Muscle of arm (tissue), 14 donors: ENCODE measurements at places on chromosomes 16 and 17. TPM values are rescaled to one million over a fixed set of nuclear protein-coding genes. Genes with fewer than 3 reads are reported as not detected.

DNA sequence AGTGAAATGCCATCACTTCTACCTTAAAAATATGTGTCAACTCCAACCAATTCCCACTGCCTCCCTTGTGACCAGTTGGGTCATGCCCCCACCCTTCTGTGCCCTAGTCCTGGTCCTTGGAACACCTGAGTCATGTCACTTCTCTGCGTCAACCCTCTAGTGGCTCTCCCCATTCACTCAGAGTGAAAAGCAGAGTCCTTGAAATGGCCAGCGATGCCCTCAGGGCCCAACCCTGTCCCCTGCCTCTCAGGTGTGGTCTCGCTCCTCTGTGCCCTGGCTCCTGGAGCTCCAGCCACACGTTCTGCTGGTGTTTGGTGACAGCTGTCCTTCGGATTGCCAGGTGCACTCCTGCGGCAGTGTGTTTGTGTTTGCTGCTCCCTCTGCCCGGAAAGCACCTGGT is 89.2 kb downstream of the SPECC1 start:
- no peak for DNase-seq

GRCh38 chr17:8954339-8954738 is 11.2 kb downstream of the PIK3R5 start:
- DNase-seq: no peak

DNA sequence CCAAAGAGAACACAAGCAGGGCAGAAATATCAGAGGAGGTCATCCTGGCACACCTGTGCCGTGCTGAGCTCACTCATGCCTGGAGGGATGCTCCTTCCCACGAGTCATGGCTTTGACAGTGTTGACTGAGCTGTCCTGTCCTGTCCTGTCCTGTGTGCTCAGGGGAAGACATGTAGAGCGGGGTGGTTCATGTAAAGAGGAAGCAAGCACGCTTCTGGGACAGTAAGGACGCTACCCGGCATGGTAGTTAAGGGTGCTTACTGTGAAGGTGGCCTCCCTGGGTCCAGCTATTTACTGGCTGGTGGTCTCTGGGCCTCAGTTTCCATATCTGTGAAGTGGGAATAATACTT is 398 bp downstream of the LGALS9 start:
- no peak for DNase-seq

GRCh38 chr17:77688369-77688768 is 270.1 kb upstream of the TNRC6C start:
- DNase-seq: no peak

GRCh38 chr17:70352834-70353233 is 183.5 kb downstream of the KCNJ2 start:
- DNase-seq: no peak

- DNase-seq: no peak
These were observed 615.6 kb upstream of the SOX9 start for GRCh38 chr17:71505200-71505599.

DNA sequence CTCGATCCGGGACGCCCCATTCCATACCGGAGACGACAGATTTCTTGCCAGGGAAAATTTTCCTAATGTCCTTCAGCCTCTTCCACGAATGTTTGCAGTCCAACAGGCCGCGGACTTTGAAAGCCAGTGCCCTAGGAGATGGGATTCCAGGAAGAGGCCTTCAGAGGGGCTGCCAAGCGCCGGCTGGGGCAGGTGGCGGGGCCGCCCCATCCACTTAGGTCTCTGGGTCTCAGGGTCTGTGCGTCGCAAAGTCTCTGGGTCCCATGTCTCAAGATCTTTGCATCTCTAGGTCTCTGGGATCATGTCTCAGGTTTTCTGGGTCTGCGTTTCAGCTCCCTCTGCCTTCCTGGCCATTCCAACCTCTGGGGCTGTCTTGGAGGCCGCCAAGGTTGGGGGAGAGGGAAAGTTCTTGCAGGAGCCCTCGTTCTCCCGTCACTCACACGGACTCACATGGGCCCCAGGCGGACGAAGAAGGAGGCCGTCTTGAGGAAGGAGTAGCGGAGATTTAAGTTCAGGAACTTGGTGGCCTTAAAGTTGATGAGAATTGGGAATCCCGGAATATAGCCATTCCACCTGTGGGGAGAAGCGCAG is 7.2 kb downstream of the ALOX12B start:
- no peak for DNase-seq

GRCh38 chr17:50361561-50362480 is 11.2 kb downstream of the MRPL27 start:
- peak; percentile 26 for DNase-seq

DNA sequence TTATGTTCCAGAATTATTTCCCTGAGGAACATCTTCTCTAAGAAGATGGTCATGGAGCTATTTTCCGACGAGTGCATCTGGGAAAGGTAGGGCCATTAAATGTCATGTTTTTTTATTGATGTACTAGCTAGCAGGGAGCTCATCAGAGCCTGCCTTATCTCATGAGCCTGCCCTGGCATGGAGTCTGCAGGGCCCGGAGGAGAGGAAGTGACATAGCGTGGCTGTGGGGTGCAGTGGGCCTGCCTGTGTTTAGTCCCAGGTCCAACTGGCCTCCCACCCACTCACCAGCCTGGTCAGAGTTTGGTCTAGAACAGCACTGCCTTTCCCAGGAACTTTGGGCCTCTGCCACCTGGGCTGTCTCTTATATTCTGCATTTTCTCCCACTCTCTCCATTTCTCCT is 389.8 kb downstream of the SNX29 start:
- no peak for DNase-seq

GRCh38 chr16:7236824-7237410 is 95.7 kb upstream of the RBFOX1 start:
- DNase-seq: no peak

DNA sequence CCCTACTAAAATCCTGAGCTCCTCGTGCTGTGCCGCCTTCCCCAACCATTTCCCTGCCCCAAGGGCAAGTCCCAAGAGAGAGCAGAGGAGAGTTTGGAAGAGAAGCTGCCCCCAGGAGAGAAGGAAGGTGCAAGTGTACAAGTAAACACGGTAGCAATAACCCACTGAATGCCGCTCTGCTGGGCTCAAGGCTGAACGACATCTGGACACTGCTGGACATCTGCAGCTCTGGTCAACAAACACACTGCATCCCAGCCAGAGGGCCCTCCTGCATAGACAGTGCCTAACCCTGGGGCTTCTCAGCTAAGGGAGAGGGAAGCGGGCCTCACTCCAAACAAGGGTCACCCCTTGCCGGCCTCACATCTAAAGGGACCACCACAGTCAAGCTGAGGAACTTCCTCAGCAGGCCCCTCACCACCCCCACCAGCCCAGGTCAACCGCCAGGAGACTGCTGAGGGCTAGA is 12.7 kb downstream of the JUP start:
- no peak for DNase-seq

DNA sequence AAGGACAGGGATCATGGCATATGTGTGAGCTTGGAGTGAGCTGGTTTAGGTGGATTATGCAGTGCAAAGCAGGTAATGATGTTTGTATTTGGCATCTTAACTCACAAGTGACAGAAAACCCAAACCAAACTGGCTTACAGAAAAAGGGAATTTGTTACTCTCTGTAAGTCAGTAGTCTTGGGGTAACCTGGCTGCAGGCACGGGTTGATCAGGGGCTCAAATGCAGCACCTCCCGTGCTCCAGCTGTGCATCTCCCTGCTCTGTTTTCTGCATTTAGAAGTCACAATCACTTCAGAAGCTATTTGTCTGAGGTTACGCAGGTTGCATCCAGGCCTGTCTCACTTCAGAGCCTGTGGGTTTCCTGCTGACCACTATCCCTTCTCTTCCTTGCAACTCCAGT is 354.3 kb downstream of the CPPED1 start:
- no peak for DNase-seq

DNA sequence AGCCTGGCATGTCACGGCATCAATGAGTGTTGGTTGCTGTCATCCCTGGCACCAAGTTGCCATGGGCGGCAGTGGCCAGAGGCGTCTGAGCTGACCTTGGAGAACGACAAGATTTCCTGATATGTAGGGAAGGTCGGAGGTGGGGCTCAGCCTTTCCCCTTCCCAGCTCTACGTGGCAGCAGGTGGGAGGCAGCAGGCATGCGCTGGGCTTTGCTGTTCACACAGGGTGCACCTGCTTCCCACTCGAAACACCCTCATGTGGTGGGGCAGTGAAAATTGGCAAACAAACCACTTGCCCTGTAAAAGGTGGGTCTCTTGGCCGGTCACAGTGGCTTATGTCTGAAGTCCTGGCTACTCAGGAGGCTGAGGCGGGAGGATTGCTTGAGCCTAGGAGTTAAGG is 12.3 kb upstream of the TFAP4 start:
- DNase-seq: no peak

DNA sequence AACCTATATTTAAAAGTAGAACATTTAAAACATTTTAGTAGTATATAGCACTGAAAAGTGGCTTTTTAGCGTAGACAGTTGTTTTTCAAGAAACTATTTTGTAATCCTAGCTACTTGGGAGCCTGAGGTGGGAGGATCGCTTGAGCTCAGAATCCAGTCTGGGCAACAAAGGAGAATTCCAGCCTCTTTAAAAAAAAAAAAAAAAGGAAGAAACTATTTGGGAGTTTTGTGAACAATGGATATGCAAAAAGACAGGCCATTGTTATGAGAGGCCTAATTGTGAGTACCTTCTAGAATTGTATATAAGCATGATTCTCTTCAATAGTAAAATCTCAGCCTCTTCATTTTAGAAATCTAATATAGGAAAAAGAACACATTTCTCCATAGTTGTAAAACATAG is 17.6 kb downstream of the OMG start:
- DNase-seq: no peak

DNA sequence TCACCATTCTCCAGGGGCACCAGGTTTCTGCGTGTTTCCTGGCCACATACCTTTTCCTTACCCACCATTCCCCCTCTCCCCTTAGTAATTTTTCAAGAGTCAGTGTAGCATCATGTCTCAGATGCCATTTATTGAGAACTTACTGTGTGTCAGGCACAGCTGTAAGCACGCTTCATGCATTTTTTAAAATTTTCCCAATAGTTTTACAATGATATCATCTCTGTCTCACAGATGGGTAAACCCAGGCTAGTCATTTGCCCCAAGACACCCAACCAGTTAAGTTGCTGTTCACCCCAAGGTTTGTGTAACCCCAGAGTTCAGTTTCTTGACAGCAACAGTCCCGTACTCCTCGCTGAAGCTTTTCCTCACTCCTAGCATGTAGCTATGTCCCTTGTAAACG is 56.4 kb upstream of the IRX3 start:
- no peak for DNase-seq

DNA sequence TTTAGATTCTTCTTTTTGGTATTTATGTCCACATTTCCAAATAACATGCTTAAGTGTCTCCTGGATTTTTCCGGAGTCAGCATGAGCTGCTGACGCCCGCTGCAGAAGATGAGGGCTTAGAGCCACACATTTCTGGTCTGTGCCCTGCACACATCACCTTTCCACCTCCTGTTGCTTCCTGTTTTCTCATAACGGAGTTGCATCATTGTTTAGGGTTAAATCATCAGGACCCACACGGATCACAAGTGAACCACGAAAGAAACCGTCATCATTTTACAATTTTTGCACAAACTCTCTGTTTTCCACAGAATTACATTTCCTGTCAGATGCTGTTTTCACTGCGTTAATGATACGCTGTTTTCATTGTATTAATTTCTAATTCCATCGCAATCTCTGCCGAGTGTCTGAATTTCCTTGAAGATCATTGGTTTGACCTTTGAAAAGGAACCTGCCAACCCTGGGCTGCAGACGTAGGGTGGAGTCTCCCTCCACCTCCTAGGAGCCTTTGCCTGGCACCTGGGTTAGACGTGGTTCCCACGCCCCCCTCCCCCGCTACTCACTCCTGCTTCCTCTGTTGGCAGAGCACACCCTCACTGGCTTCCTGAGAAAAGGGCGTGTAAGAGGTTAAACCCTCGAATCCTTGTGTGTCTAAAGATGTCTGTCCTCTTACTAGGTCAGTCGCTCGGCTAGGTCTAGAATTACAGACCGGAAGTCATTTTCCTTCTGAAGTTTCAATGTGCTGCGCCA is 68.2 kb downstream of the RNF213 start:
- no peak for DNase-seq

DNA sequence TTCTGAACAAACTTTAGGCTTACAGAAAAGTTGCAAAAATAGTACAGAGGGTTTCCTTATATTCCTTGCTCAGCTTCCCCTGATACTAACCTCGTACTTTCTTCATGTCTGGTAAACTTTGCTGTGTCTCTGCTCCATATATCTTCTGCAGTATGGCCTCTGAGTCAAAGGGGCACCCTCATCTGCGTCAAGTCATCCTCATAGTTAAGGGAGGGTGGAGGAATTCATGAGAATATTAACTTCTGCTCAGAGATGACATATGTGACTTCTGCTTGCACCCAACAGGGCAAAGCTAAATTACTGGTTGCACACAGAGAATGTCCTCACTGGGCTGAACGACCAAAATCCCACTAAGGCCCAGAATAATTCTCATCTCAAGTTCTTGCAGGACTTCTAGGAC is 4.3 kb upstream of the CCL7 start:
- DNase-seq: no peak

DNA sequence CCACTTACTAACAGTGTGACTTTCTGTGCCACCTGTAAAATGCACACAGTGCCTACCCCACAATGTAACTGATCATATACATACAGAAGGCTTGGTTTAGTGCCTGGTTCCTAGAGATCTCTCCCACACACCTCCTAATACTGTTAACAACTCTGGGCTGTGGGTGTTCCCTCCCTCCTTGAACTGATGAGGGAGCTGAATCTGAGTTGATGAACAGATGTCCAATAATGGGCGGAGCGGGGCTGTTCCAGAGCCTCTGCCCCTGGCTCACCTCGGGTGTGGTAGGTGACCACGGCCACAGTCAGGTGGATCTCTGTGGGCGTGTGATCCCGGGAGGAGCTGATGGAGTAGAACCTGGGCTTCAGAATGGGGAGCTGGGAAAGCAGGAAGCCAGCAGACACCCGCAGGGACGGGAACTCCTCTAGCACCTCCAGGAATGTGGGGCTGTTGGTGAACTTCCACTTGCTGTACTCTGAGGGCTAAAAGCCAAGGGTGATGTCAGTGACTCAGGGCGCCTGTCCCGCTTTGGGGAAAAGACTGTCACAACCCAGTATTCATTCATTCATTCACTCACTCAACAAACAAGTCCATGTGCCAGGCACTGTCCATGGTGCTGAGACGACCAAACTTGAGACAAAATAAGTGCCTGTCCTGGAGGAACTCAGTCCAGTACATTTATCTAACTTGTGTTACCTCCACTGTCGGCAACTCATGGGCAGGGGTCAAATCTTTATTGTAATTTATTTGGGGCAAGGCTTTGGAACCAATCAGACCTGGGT is 37.6 kb downstream of the NOS2 start:
- DNase-seq: peak; percentile 27

The HSPB9 gene
- 0.28 TPM for polyA plus RNA-seq

The KRTAP3-1 gene
- polyA plus RNA-seq: not detected

The ALOX12 gene
- 0.85 TPM for polyA plus RNA-seq

The PRKCA gene
- 3.4 TPM for polyA plus RNA-seq

The ASPA gene
- not detected for polyA plus RNA-seq

The QRICH2 gene
- polyA plus RNA-seq: 2.7 TPM
